ENCODE measurements at places on chromosomes 5 and 9.
A peak's percentile ranks its signal among the peaks of the same experiment; 100 is the strongest.

GRCh38 chr9:114511978-114512874 lies 7.0 kb upstream of the WHRN start:
- no peak for DNase-seq

- no peak for DNase-seq
These were observed 266.8 kb downstream of the CYLC2 start for GRCh38 chr9:103261951-103262350.

DNA sequence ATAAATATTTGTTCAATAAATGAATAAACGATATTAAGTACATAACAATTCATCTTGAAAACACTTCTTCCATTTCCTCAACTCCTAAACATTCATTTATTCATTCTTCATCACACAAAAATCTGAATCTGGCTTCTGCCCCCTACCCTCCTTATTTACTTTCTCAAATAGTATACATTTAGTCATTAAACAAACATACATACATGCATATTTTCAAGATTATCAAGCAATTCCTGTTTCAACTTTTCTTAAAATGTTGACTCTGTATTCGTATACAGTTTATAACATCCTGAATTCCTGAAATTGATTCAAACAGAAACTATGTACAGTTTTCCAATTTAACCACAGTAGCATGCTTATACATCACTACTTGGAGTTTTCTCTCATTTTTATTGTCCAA lies 129.0 kb downstream of the MUSK start:
- no peak for DNase-seq

DNA sequence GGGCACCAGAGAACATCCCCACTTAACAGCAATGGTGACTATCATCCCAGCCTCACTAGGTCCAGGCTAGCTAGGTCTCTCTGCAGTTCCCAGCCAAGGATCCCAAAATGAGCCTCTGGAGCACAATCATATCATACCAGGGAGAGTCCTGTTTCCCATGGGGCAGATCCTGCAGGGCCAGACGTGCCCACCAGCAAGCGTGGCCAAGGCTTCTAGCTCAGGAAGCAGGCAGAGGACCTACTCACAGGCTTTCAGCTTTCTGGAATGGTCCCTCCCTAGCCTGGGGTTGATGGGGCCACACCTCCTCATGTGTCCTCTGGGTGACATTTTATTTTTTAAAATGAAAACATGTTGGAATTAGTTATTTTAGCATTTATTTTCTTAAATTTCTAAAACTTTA lies 45.7 kb upstream of the PITX1 start:
- no peak for DNase-seq

- no peak for DNase-seq
These were observed 148.7 kb upstream of the SLC1A3 start for GRCh38 chr5:36457511-36458270.

GRCh38 chr9:25260046-25260445 lies 418.2 kb downstream of the TUSC1 start:
- no peak for DNase-seq

DNA sequence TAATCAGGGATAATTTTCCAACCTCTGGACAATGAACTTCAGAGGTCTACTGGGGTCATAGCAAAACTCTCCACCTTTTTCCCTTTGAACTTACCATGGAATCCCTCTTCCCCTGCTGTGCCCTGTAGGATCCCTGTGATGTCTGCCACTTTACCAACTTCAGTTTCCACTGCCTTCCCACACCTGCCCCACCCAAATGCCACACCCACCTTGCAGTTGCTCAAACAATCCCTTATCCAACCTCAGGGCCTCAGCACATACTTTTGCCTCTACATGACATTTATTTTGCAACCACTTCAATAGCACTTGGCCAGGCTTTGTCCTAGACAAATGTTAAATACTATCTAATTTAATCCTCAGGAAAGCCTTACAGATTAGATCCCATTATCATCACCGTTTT lies 463.7 kb upstream of the WWC1 start:
- DNase-seq: no peak

GRCh38 chr5:80711938-80712337 lies 57.2 kb upstream of the DHFR start:
- DNase-seq: peak; percentile 12

GRCh38 chr9:8842402-8843193 lies 1043.0 kb upstream of the DMAC1 start:
- no peak for DNase-seq

DNA sequence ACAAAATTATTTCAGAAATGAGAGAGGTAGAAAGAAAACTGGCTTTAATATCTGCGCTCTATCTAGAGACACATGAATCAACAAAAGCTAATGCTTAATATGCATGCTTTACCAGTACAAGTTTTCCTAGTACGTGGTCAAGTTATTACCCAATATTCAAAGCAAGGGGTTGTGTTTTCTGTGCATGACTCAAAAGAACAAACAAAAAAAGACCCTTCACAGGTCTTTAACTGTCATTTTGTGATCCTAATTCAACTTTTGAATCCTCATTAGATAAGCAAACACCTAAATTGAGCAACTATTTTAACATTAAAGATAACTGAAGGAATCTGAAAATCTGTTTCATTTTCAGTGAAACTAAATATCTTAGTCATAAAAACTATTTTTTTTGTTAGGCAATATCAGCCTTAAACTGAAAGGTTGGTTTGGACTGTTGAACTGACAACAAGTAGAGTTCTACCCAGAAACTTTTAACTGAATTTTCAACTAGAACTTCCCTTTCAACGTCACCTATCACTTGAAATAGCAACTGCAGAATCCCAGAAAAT lies 12.5 kb downstream of the ST8SIA4 start:
- no peak for DNase-seq

DNA sequence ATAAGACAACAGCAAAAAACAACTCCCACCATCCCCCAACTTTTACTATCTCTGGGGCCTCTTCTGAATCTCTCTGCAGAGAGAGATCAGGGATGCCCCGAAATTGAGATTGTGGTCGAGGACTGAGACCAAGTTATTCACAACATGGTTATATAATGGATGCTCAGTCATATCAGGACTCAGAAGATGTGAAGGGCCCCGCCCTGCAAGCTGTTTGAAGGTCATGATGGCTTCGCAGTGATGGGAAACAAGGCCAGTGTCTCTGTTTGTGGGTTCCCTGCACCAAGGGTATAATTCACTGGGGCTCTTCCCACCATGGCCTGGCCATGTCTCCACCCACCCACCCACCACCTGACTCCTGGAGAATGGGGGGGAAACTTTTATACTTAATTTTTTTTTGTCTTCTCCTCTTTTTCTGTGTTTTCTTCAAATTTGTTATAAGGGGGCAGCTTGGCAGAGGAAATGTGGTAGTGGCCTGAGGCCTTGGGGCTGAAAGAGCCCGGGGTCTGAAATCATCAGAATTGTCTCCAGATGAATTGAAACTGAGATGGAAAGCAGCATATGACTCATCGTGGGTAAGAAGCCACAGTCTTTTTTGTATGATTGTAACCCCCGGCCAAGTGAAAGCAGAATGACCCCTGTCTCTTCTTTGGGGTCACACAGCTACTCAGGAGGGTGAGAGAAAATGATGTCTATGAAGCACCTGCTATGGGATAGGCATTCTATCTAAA lies 15.0 kb upstream of the TEX48 start:
- DNase-seq: no peak

DNA sequence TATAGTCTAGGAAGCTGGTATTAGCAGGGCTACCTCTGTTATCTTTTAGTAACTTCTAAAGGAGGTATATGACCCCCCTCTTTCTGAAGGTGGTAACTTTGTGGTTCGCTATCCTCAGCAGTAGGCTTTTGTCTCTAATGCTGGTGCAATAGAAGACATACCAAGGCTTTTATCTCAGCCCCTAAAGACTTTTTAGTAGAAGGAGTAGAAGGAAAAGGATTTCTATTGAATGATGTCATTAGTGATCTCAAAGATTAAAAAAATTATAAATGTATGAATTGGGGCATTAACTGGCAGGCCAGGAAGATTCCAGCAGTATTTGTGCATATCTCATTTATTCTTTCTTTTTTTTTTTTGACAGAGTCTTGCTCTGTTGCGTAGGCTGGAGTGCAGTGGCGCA lies 78.2 kb downstream of the RAI14 start:
- DNase-seq: no peak

GRCh38 chr5:158606233-158606632 lies 493.5 kb downstream of the EBF1 start:
- no peak for DNase-seq

DNA sequence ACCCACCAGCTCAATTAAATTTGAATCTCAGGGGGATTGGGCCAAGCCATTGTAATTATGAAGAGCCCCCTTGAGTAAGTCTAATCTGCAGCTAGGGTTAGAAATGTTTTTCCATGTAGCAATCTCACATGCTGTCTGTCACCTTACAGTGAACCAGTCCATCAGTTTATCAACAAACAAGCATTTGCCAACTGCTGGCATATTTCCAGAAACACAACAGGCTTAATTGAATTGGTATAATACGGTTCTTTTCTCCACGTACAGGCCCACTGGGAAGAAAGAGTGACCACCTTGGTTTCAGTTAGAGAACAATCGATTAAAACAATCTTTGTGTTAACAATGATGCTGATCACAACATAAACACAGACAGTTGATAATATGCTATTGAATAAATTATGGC lies 67.4 kb downstream of the NSUN2 start:
- DNase-seq: no peak

DNA sequence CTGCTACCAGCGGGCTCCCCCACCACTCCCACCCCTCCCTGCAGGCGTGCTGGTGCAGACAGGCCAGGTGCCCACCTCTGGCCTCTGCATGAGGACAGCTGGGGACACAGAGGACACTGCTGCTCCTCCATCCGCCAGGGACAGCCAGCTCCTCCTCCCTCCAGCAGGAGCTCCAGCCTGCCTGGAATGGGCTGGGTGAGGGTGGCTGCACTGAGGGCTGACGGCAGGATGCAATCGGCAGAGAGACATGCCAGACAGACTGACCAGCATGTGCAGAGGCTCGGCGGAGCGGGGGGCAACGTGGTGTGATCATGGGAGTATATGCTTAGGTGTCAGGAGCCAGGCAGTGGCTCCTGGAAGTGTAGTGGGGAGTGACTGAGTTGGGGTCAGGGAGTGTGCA lies 68.4 kb downstream of the RASGEF1C start:
- no peak for DNase-seq

- DNase-seq: no peak
These were observed 178.5 kb downstream of the NFIB start for GRCh38 chr9:14135421-14135820.

DNA sequence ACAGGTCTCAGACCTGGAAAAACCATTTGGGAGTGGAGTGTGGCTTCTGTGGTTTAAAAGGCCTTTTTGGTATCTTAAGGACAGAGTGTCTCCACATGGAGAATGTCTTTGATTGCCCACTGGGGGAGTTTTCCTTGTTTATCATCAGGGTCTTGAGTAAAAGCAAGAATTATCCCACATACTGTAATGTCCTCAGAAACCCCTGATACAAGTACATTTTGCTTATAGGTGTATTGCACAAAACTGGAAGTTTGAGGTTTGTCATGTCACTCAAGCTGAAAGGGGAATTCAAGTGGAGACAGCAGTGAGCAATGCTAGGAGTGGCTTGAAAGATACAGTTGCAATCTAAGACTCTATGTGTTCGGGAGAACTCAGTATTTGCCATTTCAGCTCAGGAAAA lies 62.7 kb upstream of the GRAMD2B start:
- DNase-seq: no peak

DNA sequence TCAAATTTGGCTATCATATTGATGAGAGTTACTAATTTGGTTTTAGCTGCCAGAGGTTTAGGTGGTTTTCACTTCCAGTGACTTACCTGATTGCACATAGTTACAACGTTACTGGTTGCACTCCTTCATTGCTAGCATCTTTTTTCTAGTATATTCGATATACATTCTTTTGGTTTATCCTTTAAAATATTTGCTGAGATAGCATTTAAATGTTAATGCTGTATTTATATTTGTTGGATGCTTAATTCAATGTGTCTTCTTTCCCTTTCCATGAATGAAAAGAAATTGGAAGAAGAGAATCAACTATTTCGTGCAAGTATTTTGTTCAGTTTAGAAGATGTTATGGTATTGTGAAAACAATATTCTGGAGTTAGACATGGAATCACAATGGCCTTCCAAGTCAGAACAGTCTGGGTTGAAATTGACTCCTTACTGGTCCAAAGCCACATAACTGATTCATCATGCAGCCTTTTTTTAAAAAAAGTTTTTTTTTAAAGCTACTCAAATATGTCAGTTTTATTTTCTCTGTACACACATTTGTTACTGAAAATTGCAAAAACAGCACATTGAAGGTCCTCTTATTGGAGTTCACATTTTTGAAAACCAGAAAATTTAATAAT lies 2.2 kb downstream of the SPIN1 start:
- no peak for DNase-seq

DNA sequence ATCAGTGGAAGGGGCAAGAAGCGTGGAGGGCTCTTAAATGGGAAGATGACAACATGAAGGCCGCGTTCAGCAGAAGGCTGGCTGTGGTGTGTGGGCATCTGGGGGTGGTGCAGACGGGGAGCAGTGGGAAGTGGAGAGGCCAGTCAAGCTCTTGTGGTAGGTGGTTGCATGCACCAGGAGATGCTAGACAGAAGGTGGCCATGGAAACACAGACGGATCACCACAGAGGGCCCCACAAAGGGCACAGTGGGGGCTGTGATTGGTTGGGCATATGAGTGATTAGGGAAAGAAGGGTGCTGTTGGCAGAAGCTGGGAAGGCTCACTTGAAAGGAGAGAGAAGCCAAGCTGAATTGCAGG lies 14.7 kb downstream of the MTMR12 start:
- no peak for DNase-seq

DNA sequence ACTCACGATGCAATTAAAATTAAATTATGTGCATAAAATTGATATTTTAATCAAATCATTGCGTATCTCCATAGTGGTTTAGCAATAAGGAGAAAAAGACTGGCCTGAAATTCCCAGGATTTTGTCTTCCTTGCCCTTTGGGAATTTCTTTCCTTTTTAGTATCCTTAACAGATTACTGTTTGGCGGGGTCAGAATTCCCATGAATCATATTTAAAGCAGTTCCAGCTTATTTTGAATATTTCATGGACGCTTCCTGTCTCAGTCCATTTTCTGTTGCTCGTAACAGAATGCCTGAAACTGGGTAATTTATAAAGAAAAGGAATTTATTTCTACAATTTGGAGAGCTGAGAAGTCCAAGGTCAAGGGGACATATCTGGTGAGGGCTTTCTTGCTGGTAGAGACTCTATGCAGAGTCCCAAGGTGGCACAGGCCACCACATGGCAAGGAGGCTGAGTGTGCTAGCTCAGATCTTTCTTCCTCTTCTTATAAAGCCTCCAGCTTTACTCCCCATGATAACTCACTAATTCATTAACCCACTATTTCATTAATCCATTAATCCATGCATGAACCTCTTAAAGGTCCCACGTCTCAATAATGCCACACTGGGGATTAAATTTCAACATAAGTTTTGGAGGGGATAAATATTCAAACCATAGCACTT lies 37.8 kb downstream of the CDH6 start:
- no peak for DNase-seq

- DNase-seq: no peak
These were observed 11.3 kb upstream of the SPZ1 start for GRCh38 chr5:80308526-80308925.

GRCh38 chr5:127649018-127649439 lies at the start of gene CTXN3:
CTXN3 (plus strand) TSS chr5:127649082; CDS start chr5:127657522, 8,440 bp downstream.
- DNase-seq: no peak
